ENCODE measurements at places on chromosomes 1 and 21. TPM values are rescaled to one million over a fixed set of nuclear protein-coding genes. Genes with fewer than 3 reads are reported as not detected.

- DNase-seq = peak; percentile 96
Observed at GRCh38 chr1:56820755-56821461, 1.7 kb upstream of the FYB2 start.

DNA sequence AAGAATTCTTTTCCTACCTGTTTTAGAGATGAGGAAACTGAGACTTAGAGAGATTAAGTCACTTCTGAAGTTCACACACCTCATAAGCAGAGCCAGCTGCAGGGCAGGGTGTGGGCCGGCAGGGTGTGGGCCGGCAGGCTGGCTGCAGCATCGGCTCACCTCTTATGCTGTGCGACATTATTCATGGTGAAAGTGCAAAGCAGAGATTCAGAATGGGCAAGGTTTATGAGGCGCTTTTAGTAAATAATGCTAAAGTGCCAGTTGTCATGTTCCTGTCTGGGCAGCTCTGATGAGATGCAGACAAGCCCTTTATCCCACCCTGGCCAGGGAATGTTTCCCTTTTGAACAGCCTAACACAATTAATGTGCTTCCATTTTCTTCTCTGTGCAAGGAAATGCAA, 14.6 kb downstream of the MAB21L3 start:
- DNase-seq = no peak

DNA sequence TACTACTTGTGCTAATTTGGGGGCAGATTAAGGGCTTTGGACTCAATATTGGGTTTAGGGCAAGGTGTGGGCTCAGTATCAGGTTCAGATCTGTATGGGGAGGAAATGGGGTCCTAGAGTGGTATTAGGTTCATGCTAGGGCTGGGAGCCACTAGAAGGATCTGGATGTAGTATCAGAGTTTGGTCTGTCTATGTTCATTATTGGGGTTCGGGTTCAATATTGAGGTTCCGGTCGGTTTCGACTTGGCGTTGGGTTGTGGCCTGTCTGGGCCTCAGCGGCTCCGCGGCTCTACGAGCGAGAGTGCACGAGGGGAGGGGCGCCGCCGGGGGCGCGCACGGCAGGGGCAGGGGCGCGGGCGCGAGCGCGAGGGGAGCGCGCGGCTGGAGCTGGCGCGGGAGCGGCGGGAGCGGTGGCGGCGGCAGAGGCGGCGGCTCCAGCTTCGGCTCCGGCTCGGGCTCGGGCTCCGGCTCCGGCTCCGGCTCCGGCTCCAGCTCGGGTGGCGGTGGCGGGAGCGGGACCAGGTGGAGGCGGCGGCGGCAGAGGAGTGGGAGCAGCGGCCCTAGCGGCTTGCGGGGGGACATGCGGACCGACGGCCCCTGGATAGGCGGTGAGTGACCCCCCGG, at the start of gene PTPRF:
Gene PTPRF (plus strand): TSS at position 401 of the 624 bp plus-strand sequence. CDS start 14,193 bp downstream, outside the sequence.
- DNase-seq = peak; percentile 88

DNA sequence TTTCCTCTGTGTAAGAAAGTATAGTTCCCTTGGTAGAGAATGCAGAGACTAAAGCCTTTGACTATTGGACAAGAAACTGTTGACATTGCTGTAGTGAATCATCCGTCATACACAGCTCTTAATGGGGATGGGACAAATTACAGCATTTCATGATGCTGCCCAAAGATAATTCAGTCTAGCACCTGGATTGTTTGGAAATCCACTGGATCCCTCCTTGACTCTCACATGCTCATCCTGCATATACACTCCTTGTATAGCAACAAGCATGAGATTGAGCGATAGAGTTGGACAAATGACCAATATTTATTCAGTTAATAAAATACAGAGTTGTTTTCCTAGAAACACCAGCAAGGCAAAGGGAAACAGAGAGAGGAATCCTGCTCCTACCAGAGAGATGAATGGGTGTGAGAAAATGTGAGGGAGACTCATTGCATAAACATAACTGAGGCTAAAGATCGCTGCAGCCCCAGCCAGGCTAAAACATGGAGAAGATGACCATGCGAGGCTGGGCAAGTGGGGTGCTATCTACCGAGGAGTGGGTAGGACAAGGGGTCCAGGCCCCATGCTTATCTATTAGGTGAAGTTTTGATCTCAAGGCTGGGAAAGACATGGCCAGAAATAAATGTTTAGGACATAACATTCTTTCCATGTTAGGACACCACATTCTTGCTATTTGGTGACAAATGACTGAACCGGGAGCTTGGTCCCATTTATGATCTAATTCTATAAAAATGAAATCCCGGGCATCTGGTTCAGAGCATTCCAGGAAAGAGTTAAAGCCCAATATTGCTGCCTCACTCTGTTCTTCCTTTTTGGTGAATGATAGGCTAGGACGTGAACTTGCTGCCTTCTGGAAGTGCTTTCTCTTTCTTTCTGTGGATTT, 153.2 kb downstream of the TGFB2 start:
- no peak for DNase-seq

- DNase-seq = no peak
Observed at GRCh38 chr1:226688808-226689207, 50.3 kb downstream of the ITPKB start.

Gene TNFSF4
- polyA plus RNA-seq = 0.61 TPM

Gene OR14K1
- not detected for polyA plus RNA-seq

Gene C1orf53
- polyA plus RNA-seq = 5.6 TPM

Gene PRDX1
- 142 TPM for polyA plus RNA-seq

Gene LRRC39
- polyA plus RNA-seq = 3.0 TPM
